ENCODE measurements at places on chromosomes 4 and X.

GRCh38 chr4:120443116-120443515 lies 376.5 kb upstream of the MAD2L1 start:
- no peak for DNase-seq

DNA sequence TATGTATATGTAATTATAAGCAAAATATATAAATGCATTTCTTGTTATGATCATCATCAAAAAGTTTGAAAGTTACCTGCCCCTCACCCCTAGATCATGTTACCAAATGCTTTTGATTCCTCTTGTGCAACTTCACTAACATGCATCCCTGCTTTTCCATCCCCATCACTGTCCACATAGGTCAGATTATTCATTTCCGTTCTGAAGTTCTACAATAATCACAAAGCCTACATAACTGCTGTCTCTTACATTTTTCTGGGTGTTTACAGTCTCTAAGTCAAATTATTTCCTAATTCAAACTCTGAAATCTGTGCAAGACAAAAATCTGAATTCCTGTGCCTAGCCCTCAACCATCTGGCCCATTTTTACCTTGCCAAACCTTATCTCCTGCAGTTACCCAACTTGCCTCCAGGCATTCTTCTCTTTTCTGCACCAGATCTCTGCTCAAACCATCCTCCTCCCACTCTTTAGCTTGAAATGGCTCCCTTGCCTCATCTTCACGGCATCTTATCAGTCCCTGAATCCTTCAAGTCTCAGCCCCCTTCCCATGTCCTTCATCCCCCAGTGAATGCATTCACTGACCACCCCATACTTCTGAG lies 42.4 kb upstream of the SLC39A8 start:
- DNase-seq: no peak

- DNase-seq: no peak
Observed at GRCh38 chr4:146371812-146372211, 149.9 kb downstream of the SLC10A7 start.

DNA sequence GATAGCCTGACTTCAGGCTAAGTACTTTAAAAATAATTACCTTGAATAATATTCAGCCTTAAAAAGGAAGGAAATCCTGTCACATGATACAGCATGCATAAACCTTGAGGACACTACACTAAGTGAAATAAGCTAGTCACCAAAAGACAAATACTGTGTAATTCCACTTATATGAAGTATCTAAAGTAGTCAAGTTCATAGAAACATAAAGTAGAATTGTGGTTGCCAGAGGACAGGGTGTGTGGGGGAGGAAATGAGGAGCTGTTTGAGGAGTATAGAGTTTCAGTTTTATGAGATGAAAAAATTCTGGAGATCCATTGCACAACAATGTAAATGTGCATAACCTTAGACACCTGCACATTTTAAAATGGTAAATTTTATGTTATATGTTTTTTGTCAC lies 5.6 kb upstream of the STPG2 start:
- no peak for DNase-seq

- no peak for DNase-seq
Observed at GRCh38 chr4:123699880-123700771, 303.5 kb downstream of the SPRY1 start.

GRCh38 chrX:18672008-18672407 lies at the start of gene RS1:
RS1 (minus strand) TSS chrX:18672108; CDS start chrX:18672068, 40 bp downstream.
- no peak for DNase-seq

DNA sequence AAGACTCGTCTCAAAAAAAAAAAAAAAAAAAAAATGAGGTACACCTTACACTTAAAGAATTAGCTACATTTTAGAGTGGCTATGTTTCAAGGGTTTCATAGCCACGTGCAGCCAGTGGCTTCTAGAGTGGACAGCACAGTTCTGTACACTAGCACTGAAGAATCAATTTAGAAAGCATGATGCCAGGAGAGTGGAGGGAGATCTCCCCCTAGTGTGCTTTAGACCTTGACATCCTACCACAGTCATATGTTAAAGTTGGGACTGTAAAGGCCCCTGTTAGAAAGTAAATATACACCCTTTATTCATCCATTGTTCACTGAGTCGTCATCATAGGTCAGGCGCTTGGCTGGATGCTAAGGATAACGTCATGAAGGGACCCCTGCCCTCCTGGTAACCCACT lies 179.4 kb downstream of the QDPR start:
- DNase-seq: no peak

- no peak for DNase-seq
Observed at GRCh38 chrX:25646156-25646555, 492.0 kb upstream of the MAGEB18 start.

- DNase-seq: no peak
Observed at GRCh38 chr4:138724530-138724929, 291.1 kb upstream of the NOCT start.

GRCh38 chr4:136025540-136025939 lies 1506.8 kb downstream of the PCDH18 start:
- DNase-seq: no peak

DNA sequence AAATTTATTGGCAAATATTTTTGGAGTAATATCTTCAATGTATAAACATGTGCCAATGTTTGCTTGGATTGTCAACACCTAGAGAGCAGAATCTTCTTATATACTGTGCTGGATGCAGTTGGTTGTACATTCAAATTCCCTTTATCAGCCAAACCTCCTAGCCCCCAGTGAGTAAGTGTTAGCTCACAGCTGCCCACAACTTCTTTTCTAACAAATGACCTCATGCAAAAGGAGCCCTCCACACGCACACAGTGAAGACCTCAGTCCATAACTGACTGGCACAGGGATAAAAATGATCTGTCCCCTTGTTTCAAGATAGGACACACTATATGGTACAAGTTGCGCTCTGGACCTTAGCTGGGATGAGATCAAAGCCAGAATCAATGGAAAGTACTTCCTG lies 458.0 kb upstream of the NWD2 start:
- DNase-seq: no peak

DNA sequence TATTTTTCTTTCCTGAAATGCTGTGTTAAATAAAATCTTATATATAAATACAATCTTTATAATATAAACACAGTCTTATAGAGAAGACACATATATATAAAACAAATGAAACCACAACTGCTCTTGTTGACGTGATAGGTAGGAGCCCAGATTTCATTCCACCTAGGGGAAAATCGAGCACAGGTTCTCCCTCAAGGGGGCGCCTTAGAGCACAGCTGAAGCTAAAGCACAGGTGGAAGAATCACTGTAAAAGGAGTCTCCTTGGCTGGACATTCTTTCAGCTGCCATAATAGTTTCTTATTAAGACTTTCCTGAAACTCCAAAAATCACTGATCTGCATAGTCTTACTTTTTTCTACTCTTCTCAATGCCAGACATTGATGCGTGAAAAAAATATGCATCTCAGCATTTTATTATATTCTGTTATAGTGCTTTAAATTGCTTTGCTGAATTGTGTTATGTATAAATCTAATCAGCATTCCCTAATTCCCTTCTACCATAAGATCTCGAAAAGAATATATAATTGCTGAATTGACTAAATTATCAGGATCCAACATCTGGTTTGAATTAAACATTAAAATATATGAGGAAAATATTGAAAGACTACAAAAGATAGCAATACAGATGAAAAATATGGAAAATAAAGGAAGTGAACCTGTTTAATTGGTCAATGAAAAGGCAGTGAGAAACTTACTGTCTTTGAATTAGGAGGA lies 25.5 kb upstream of the RXFP1 start:
- DNase-seq: peak; percentile 60

- DNase-seq: no peak
Observed at GRCh38 chrX:19852014-19853005, 35.1 kb downstream of the SH3KBP1 start.

DNA sequence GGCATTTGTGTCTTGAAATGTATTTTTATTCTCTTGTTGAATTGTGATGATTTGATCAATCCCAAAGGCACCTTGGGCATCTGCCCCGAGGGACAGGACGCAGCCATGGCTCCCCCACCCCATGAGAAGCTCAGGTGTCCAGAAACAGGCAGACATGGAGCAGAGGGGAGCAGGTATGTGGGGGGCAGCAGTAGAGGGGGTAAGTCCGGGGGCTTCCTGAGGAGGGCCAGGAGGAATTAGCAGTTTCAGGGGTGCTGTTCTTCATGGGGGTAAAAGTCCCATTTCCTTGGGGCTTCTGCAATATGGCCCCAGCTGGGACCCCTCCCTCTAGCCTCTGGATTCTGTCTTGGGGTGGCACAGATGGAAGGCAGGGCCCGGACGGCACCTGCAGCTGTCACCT lies 67.0 kb upstream of the HMX1 start:
- DNase-seq: no peak

DNA sequence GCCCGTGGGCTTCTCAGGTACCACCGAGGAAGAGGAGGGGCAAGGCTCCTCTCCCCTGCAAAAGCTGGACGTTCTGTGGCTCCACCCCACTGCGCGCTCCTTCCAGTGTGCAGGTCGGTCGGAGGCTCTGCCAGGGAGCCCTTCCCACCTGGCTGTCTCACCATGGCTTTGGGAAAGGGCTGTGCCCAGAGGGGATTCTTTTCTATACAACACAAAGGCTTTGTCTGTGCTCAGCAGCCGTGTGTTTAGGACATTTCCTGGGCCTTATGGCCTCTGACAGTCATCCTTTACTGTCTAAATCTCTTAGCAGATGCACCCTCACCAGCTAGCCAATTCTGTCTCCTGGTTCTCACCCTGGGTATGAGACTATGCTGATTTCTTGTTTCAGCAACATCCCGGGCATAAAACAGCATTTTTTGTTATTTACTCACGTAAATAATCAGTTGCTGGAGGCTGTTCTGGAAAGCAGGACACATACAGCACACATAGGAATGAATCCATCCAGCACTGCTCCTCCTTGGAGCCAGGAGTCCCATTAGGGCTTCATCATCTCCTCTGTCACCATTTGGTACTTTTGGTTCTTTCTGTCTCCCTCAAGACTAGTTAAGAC lies 20.4 kb upstream of the ATXN3L start:
- no peak for DNase-seq

DNA sequence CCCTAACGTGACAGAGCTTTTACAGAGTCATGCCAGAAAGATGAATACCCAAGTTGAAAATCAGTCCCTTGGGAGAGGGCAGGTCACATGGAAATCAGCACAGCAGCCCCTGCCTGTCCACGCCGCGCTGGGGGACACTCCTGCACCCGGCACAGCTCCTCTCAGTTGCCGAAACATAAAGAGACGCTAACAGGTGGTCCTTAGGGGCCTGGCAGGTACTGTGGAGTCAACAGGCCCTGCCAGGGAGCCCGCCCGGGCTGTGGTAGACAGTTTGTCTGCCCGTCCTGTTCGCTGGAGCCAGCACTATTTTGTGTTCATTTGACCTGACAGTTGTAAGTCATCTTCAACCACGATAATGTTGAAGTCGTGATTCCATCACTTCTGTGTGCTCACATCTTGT lies 30.5 kb downstream of the NELFA start:
- DNase-seq: no peak

DNA sequence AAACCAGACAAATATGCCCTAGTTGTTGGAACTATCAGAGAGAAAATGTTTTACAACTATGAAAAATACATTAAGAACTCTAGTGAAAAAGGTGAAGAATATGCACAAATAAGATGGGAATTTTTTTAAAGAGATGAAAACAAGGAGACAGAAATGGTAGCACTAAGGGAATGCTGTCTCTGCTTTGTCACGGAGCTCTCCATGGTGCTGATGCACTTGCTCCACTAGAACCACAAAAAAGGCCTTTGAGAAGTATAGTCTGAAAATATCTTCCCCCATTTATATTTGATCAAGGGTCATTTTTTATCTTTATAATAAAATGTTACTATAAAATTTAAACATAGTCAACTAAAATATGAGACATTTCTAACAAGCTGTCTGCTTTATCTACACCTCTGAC lies 1655.5 kb upstream of the AGA start:
- no peak for DNase-seq

- no peak for DNase-seq
Observed at GRCh38 chr4:7808752-7809151, 130.9 kb downstream of the AFAP1 start.

DNA sequence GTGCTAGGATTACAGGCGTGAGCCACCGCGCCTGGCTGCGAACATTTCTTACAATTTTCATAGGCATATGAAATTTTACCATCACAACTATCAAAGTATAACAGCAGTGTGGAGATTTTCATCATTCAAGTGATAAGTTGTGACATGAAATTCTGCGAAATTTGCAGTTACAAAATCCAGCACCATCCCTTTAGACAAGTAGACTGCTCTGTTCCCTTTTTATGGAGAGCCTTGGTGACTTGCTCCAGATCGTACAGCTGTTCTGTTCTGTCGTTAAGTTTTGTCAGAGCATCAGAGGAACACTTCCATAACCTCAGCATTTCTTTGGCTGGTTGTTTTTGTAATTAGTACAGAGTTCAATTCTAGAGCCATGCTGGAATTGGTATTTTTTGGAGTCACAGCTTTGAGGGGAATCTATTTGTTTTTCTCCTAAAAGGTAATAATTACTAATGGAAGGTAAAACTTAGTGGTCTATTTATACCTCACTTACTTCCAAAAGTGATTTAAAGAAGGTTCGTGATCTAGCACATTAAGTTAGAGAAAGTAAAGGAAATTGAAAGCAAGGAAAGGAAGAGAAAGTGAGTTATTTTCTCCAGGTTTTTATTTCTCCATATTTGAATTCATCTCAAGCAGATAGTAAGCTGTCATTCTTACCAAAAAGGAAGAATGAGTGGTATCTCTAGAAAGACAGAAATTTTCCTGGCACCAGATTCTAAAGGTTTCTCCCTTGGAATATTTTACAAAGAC lies 22.1 kb downstream of the ZRSR2 start:
- DNase-seq: no peak

GRCh38 chr4:129862461-129862860 lies 766.5 kb downstream of the C4orf33 start:
- no peak for DNase-seq

DNA sequence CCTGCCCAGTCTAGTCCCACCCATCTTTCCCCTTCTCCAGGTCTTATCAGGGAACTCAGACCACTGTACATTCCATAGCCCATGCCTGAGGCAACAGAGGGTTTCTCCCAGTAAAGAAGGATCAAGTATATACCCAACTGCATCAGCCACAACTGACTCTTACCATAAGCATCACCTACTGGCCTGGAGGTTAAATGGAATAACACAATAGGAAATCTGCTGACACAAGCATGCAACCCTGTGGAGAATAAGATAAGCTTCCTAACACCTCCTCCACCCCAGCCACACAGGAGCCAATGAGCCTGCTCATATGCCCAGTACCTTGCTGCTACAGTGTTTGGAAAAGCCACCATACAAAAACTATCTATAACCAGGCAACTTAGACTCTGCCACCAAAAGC lies 34.6 kb upstream of the PLK4 start:
- no peak for DNase-seq

DNA sequence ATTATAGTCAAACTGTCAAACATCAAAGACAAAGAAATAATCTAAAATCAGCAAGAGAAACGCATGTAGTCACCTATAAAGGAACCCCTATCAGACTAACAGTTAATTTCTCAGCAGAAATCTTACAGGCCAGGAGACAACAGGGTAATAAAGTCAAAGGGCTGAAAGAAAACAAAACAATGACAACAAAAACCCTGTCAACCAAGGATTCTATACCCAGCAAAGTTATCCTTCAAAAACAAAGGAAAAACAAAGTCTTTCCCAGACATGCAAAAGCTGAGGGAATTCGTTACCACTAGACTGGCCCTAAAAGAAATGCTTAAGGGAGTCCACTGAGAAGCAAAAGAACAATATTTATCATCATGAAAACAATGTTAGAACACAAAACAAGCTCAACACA lies 22.1 kb downstream of the TMEM154 start:
- no peak for DNase-seq

- no peak for DNase-seq
Observed at GRCh38 chrX:1463581-1463980, 10.9 kb upstream of the ASMTL start.

GRCh38 chrX:22366166-22366702 lies 93.5 kb downstream of the CBLL2 start:
- no peak for DNase-seq

Data from colonic mucosa (tissue), 4 donors.